ENCODE measurements at places on chromosomes 7 and 10. TPM values are rescaled to one million over a fixed set of nuclear protein-coding genes. Genes with fewer than 3 reads are reported as not detected.

- DNase-seq, result peak; percentile 81
These were observed 26.7 kb downstream of the MICALL2 start for GRCh38 chr7:1432411-1433082.

- no peak for DNase-seq
These were observed 38.0 kb upstream of the RTKN2 start for GRCh38 chr10:62306663-62307062.

DNA sequence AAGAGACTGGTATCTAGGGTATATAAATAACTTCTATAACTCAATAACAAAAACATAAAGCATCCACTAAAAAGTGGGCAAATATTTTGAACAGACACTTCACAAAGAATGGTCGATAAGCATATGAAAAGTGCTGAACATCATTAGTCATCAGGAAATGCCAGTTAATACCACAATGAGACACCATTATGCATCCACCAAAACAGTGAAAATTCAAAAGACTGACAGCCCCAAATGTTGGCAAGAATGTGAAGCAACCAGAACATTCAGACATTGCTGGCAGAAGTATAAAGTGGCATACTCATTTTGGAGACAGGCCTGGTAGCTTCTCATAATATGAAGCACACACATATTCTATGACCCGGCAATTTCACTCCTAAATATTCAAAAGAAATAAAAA lies 26.5 kb upstream of the GSAP start:
- no peak for DNase-seq

GRCh38 chr7:20030915-20031362 lies 186.2 kb downstream of the MACC1 start:
- no peak for DNase-seq

DNA sequence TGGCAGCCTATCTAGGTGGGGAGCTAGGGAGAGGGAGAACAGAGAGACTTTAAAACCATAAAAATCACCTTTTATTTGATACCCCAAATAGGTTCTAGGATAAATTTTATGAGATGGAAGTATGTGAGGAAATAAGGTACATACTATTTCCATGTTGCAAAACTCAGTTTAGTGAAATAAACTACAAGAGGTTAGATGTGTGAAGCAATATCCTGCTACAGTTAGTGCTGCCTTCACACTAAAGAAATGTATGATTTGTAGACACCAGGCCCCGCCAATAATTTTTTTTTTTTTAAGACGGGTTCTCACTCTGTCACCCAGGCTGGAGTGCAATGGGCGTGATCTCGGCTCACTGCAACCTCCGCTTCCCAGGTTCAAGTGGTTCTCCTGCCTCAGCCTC lies 34.4 kb upstream of the RSBN1L start:
- DNase-seq, result no peak

- no peak for DNase-seq
These were observed 50.3 kb upstream of the MACC1 start for GRCh38 chr7:20267482-20267881.

DNA sequence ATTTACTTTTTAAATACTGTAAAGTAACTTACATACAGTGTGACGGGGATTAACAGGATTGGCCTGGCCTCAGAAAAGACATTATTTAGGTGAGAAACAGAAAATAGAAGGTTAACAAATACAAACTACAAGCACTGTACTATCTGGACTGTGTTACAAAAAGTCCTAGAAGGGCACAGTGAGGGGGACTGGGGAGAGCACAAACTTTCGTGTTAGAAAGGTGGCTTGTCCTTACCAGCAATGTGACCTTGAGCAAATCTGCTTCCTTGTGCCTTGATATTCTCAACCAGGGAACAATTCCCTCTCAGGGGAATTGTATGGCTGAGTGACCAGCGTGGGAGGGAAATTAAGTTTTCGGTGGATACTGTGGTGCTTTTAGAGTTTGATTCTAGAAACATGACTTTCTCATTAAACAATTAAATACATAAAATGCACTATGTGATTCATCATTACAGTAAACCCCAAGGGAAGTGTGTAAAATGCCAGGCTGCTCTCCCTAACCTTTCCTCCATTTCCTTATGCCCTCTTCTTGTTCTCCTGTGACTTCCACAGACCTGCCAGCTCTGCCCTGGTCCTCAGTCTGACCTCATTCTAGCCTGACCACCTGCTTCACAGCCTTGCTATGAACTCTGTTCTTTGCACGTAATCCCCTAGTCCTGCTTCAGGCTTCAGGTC lies 57.7 kb downstream of the OSBPL3 start:
- DNase-seq, result no peak

DNA sequence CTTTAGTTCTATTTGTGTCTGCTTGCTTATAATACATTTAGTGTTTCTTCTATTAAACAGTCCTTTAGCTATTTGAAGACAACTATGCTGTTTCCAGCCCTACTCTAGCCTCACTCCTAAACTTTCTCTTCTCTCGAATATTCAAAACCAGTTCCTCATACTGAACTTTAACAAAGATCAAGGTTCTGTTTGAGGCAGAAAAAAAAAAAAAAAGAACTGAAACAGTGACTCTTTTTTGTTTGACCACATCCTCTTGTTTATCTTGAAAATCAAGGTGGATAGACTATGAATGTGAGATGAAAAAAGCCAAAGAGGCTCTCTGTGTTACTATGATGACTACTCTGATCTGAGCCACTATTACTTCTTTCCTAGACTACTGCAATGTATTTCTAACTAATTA lies 154.3 kb downstream of the ZNF365 start:
- no peak for DNase-seq

- DNase-seq, result no peak
These were observed 101.9 kb upstream of the PIP4K2A start for GRCh38 chr10:22816298-22816653.

GRCh38 chr7:137731436-137731835 lies 115.3 kb downstream of the DGKI start:
- DNase-seq, result no peak

DNA sequence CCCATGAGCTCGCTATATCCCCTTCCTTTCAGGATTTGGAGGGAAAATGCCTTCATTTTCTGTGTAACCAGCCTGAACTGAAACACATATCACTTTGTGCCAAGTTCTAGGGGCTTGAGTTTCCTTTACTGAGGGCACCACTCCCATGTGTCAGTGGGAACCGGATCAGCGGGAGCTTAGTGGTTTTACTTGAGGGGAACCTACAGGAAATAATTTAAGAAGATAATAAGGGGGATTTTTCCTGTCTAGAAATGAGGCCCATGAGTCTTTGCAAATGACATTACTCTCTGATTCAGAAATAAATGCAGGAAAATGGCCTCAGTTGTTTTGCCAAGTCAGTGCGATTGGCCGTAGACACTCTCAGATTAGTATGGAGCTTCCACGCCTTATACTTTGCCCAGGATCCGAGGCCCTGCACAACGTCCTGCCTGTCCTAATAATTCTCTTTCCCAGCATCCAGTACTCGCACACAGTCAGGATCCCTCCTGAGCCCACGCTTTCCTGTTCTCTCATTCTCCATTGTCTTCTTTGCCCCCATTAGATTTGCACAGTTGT lies 86.4 kb upstream of the LYZL1 start:
- DNase-seq, result no peak

- DNase-seq, result no peak
These were observed 148.1 kb upstream of the GDF10 start for GRCh38 chr10:47151920-47152319.

GRCh38 chr10:58300676-58301075 lies 31.7 kb downstream of the CISD1 start:
- no peak for DNase-seq

- DNase-seq, result peak; percentile 46
These were observed 25.1 kb downstream of the AQP1 start for GRCh38 chr7:30936650-30937245.

- no peak for DNase-seq
These were observed 131.3 kb downstream of the DPP6 start for GRCh38 chr7:154183482-154183881.

- peak; percentile 40 for DNase-seq
These were observed 27.4 kb upstream of the INPP5A start for GRCh38 chr10:132510174-132510611.

GRCh38 chr7:50359995-50360925 lies 55.7 kb downstream of the IKZF1 start:
- peak; percentile 54 for DNase-seq

GRCh38 chr7:108268200-108268820 lies 138.1 kb upstream of the LAMB4 start:
- no peak for DNase-seq

DNA sequence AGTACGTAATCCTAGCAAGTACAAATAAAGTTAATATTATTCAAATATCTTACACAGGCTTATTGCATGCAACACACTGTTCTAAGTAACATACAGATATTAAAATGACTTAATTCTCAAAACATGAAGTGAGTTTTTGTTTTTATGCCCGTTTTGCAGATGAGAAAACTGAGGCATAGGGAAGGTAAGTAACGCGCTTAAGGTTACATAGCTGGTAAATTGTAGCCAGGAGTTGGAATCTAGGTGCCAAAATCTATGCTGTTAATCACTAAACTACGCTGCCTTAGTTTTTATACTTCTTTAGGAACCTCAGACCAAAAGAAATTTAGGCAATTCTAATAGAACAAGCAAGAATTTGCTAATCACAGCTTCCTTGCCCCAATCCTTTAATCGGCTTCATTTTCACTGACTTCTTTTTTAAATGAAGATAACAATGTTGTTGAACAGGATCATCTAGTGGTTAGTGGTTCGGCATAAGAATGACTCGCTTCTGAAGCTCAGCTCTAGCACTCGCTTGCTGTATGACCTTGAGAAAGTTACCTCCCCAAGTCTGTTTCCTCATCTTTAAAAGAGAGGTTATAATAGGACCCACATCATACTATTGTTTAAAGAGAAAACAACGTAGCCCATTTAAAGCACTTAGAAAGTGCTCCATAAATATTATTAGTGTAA lies 1.0 kb upstream of the LRRTM3 start:
- DNase-seq, result no peak

- peak; percentile 85 for DNase-seq
These were observed 52.5 kb downstream of the PROSER2 start for GRCh38 chr10:11875494-11876281.

DNA sequence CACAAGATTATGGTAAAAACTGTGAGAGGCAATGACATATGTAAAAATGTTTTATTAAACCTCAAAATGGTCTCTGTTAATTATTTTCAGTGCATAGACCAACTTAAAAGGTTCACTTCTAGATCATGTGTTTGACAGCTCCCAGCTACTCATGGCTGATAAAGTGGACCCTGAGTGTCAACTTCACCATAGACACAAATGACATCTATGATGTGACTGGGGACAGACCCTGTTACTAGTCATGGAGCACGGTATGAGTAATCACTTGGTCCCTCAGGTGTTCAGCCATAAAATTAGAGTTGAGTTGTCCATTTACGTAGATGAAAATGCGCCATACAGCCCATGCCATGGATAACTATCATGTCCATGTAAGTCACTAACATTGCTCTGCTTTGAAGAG lies 199.8 kb downstream of the ZNF365 start:
- no peak for DNase-seq

DNA sequence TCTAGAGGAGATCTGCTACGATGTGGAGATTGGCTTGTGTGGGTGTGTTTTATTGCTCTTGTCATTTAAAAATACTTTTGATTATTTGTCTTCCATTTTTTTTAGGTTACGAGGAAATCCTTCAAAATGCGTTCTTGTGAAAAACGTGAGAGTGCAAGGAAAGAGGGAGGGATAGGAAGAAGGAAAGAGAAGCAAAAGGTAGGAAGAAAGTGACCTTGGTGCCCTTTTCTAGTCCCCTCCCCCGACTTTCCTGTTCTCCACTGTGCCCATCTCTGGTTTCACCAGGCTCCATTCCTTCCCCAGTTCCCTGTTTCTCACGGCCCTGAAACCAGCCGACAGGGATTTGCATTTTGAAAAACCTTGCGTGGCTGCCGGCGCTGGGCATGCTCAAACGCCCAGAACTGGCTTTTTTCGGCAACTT lies 506 bp upstream of the GNAI1 start:
- DNase-seq, result no peak

GRCh38 chr10:99888622-99889021 lies 106.2 kb downstream of the ABCC2 start:
- no peak for DNase-seq

GRCh38 chr7:51055039-51055840 lies 261.4 kb downstream of the COBL start:
- no peak for DNase-seq

- no peak for DNase-seq
These were observed 336.0 kb upstream of the IGFBP3 start for GRCh38 chr7:46256870-46257661.

COMMD3 gene
- total RNA-seq, result 48.4 TPM

GNGT1 gene
- total RNA-seq, result not detected

FRMPD2 gene
- not detected for total RNA-seq

ITIH5 gene
- total RNA-seq, result 8.1 TPM

TBC1D12 gene
- 20.2 TPM for total RNA-seq

IGFBP1 gene
- not detected for total RNA-seq

SLC18A2 gene
- total RNA-seq, result 1.9 TPM

AKR1E2 gene
- total RNA-seq, result 6.7 TPM

RNF32 gene
- 3.5 TPM for total RNA-seq

TAC1 gene
- total RNA-seq, result 10.4 TPM

ANKRD22 gene
- 30.6 TPM for total RNA-seq

NODAL gene
- not detected for total RNA-seq

PILRA gene
- 4.2 TPM for total RNA-seq

Measured in mucosa of descending colon (tissue), 3 donors.